ENCODE measurements at places on chromosomes 11 and 22.

DNA sequence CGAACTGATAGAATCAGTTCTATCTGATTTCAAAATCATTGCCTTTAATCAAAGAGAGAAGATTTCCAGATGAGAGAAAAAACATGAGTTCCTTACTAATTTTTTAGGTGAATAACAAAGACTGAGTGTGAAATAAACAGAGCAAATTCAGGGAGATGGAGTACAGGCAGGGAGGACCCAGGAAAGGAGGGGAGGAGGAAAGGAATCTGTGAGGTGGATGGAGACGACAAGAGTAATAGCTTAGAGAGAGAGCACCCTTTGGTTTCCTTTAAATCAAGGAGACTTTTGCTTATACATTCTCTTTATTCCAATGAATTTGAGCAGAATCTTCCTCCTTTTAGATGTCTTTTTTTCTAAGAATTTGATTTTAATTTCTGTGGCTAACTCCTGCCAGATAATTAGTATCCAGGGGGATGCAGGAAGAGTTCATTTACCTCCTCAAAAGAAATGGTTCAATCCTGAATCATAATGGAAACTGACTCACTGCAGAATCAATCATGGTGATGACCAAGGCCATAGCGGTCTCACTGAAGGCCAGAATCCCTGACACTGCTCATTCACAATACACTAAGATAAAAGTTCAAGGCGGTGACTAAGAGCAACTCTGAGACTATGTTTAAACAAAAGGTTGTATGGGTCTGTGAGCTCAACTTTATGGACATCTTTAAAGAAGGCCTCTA lies 234.0 kb upstream of the ZC3H12C start:
- no peak for DNase-seq

GRCh38 chr11:121829159-121829643 lies 286.8 kb downstream of the BLID start:
- DNase-seq = no peak

DNA sequence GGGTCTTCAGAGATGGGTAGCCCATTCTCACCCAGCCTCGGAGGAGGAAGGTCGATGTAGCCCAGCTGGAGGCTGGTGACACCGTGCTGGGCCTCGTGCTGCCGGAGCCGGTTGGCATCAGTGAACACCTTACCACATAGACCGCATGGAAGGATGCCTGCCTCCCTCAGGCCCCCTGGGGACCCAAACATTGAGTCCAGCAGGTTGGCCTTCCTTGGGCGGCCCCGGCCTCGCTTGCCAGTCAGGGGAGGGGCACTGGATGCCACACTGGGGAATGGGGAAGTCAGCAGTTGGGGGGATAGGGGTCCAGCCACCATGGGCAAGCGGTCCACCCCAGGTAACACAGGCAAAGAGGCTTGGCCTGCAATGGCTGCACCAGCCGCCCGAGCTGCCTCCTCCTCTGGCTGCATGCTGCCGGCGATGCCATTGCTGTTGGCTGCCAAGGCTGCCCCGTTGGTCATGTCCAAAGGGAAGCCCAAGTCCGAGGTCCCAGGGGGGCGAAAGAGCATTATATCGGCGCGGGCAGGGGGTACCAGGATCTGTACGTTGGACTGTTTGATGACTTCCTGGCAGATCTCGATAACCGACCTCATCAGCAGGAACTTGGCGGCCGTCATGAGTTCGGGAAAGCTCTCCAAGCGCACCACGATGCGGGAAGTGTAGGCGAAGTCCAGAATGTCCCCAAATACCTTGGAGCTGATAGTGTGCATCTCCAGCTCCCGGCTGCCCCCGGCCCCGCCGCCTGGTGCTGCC lies 1.4 kb downstream of the PATZ1 start:
- no peak for DNase-seq

DNA sequence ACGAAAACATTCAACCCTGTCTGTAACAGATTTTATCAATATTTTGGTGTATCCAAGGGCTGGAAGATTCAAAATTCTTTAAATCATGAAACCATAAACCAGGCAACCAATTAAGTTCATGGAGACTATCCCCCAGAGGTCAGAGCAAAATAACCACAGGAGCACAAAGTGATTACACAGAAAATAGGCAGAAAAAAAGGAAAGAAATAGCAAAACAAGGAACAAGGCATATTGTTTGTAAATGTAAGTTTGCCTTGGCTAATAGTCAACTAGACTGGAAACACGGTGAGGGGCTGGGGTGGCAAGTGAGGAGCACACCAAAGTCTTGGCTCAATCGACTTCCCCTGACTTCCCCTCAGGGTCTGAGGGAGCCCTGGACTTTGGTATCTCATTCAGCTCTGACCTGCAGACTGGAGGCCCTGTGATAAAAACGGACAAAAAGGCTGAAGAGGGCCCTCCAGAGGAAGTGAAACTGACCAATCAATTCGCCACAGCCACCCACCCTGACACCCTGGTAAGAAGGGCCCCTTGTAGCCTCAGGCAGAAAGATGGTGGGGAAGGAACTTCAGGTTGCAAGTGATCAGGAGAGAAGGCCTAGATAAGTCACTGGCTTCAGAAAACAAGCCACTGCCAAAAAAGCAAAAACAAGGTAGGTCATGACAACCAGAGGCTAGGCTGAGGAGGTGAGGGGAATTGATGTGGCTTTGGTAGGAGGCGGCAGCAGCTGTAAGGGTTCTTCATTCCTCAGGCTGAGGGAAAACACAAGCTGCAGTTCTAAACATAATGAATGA lies 1.8 kb downstream of the SIK3 start:
- DNase-seq = no peak

- no peak for DNase-seq
Observed at GRCh38 chr22:26534874-26535602, 22.8 kb upstream of the TFIP11 start.

DNA sequence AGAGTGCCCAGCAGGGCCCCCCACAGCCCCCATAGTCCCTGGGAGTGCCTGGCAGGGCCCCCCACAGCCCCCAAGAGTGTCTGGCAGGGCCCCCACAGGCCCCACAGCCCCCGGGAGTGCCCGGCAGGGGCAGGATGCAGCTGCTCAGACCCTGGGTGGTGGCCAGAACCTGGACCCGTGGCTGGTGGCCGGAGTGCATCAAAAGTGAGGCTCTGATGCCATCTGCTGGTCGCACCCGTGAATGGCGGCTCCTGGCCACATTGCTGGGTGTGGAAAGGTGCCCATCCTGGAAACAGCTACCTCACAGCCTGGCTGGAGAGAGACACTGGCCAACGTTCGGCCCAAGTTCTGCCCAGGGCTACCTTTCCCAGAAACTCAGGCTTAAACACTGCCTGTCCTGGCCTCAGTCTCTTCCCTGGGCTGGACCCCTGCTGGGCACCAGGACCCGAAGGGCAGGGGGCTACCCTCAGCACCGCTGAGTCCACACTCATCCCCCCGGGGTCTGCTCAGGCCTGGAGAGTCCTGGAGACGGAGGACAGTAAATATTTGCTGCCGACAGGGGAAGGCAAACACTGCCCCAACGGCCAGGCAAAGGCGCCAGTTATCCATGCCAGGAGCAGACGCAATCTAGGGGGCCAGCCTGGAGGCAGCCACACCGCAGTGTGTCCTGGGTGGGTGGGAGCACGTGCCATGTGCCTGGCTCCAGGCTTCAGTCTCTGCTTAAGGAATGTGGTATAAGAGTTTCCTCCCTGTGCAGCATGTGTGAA lies 4.4 kb downstream of the INS start:
- DNase-seq = peak; percentile 31

Measured in stimulated activated CD8-positive, alpha-beta memory T cell treated with anti-CD3 and anti-CD28 coated beads, Interleukin-4, amount 100 ng/mL, for 24 hours (primary cell).